Left cardiac atrium (tissue), 4 donors: ENCODE measurements at places on chromosomes 4 and X. TPM values are rescaled to one million over a fixed set of nuclear protein-coding genes. Genes with fewer than 3 reads are reported as not detected.

The TSPAN6 gene
- 8.0 TPM for total RNA-seq

- DNase-seq = no peak
These were observed 34.1 kb upstream of the ZNF81 start for GRCh38 chrX:47802589-47802988.

GRCh38 chr4:22099896-22100295 lies 151.3 kb upstream of the KCNIP4 start:
- DNase-seq = no peak

The FAT4 gene
- total RNA-seq = 12.3 TPM

The MAB21L2 gene
- 9.6 TPM for total RNA-seq

DNA sequence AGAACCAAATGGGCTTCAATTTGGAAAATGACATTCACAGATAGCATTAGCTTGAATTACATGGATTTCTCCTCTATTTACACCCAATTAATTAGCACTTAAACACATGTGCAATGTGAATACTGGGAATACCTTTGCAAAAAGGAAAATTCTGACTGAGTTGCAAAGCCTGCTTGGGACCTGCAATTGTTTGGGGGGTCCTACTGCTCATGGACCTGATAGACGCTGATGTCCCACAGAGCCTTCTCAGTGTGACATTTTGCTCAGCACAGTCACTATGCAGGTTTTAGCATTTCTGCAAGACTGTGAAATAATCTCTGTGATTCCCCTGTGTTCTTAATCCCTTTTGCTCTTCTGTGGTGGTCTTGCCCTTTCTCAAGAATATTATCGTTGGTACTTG lies 101.2 kb upstream of the PGRMC2 start:
- DNase-seq = no peak

- DNase-seq = no peak
These were observed 90.7 kb upstream of the MCF2 start for GRCh38 chrX:139798701-139799100.

GRCh38 chr4:112532267-112532666 lies 16.3 kb upstream of the NEUROG2 start:
- no peak for DNase-seq

- no peak for DNase-seq
These were observed 224 bp downstream of the FGFRL1 start for GRCh38 chr4:1011666-1012033.

DNA sequence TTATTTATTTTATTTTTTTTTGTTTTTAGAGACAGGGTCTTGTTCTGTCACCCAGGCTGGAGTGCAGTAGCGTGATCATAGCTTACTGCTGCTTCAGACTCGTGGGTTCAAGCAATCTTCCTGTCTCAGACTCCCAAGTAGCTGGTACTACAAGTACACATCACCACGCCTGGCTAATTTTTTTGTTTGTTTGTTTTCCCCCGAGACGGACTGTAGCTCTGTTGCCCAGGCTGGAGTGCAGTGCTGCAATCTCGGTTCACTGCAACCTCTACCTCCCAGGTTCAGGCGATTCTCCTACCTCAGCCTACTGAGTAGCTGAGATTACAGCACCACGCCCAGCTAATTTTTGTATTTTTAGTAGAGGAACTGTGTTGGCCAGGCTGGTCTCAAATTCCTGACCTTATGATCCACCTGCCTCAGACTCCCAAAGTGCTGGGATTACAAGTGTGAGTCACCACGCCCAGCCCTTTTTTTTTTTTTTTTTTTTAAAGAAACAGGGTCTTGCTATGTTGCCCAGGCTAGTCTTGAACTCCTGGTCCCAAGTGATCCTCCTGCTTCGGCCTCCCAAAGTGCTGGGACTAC lies 32.2 kb downstream of the COPS4 start:
- no peak for DNase-seq

- DNase-seq = no peak
These were observed 114.0 kb downstream of the CLCN5 start for GRCh38 chrX:50036426-50036825.

- DNase-seq = no peak
These were observed 20.5 kb upstream of the PRR32 start for GRCh38 chrX:126799059-126799458.

GRCh38 chr4:161320377-161320776 lies 843.4 kb downstream of the FSTL5 start:
- DNase-seq = no peak

- no peak for DNase-seq
These were observed 453.9 kb downstream of the GPAT3 start for GRCh38 chr4:83989835-83990234.

The TEX13B gene
- not detected for total RNA-seq

GRCh38 chr4:30865691-30866090 lies 145.5 kb downstream of the PCDH7 start:
- no peak for DNase-seq

GRCh38 chr4:6023731-6024130 lies 5.5 kb upstream of the C4orf50 start:
- no peak for DNase-seq

GRCh38 chr4:80362578-80363181 lies 27.1 kb downstream of the CFAP299 start:
- no peak for DNase-seq

DNA sequence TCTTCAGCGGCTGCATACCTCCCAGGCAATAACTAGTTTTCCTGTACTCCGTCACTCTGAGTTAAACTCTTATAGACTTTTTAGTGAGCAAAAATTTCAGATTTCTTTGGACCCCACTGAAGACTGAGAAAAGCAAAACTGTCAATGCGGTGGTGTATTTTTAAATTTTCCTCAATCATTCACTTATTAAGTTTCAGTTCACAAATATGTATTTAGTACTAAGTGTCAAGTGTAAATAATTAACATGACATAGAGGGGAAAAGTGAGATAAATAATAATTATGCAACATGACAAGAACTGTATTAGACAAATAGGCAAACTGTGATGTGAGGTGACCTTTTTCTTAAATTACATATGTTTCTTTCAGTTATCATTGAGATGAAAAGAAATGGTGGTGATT lies 124.4 kb downstream of the NAF1 start:
- DNase-seq = no peak

The CCDC158 gene
- total RNA-seq = 0.68 TPM

GRCh38 chr4:150974750-150975149 lies 40.3 kb downstream of the LRBA start:
- DNase-seq = no peak

The USP17L13 gene
- total RNA-seq = not detected

DNA sequence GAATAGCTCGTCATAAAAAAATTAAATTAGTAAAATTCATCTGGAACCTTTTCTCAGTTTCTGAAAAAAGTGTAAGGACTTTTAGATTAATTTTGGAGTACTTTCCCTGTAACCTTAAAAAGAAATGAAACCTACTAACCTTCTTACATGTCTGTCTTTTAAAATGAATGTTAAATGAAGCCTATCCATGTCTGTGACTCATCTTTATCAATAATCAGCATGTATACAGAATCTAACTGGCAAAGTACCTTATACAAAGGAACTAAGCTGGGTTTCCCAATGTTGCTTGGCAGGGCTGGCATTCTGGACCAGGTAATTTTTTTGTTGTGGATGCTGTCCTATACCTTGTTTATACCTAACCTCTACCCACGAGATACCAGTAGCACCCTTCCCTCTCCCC lies 13.6 kb downstream of the FBXW7 start:
- DNase-seq = no peak

- no peak for DNase-seq
These were observed 694.2 kb upstream of the TENM3 start for GRCh38 chr4:181548873-181549575.

GRCh38 chr4:85391071-85391470 lies 83.9 kb upstream of the ARHGAP24 start:
- no peak for DNase-seq

- no peak for DNase-seq
These were observed 513.7 kb downstream of the TLL1 start for GRCh38 chr4:166386491-166387360.
